ENCODE measurements at places on chromosomes 3 and 15.

- no peak for DNase-seq
These were observed 102.7 kb downstream of the TBC1D5 start for GRCh38 chr3:17639765-17640164.

GRCh38 chr3:25532431-25533162, 104.5 kb downstream of the RARB start:
- no peak for DNase-seq

DNA sequence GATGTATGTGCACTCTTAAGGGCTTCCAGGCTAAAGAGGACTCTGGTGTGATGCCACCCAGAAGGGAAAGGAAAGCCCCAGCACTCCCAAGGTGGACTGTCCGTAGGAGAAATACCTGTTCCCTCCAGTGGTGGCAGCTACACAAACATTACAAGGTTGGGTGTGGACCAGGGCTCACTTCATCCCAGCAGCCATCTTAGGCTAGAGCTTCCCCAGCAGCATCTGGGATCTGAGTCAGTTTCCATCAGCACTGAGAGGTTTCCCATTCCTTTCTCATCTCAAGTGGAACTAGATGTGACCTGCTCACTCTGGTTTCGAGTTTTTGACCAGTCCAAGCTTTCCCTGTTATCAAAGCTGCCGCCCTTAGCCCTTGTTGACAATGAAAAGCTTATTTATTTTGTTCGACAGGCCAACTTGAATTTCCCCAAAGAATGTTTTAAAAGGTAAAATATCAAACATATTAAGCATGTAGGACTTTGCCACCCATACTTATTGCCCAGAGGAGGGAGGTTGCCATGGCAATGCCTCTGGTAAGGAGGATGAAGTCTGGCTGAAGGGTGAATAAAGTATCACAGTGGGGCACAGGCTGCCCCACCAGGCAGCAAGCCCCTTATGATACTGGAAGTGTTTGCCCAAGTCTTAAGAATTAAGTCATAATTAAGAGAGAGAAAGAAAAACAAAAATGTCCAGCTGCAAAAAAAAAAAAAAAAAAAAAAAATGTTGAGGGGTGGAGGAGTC, 28.9 kb downstream of the CLDN18 start:
- no peak for DNase-seq

- DNase-seq, result no peak
These were observed 309.6 kb downstream of the TUSC7 start for GRCh38 chr3:117019082-117019713.

DNA sequence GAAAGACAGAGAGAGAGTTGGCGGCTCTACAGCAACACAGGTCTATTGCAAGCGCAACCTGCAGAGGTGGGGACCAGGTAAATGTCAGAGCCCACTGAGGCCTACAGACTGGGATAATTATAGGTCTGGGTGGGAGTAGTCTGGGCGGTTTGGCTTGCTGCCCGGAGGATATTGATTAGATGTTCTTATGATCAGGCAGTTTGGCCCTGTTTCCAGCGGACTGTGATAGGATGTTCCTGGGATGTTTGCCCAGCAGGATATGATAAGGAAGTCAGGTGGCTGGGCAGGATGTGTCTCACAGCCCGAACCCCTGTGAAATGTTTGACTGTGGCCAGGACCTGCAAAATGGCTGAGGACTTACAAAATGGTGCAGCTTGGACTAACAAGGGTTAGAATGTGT, 364.9 kb downstream of the NAALADL2 start:
- no peak for DNase-seq

- no peak for DNase-seq
These were observed 273.6 kb downstream of the THRB start for GRCh38 chr3:24220859-24221657.

GRCh38 chr3:134340982-134341365, 33.3 kb downstream of the AMOTL2 start:
- DNase-seq, result no peak

DNA sequence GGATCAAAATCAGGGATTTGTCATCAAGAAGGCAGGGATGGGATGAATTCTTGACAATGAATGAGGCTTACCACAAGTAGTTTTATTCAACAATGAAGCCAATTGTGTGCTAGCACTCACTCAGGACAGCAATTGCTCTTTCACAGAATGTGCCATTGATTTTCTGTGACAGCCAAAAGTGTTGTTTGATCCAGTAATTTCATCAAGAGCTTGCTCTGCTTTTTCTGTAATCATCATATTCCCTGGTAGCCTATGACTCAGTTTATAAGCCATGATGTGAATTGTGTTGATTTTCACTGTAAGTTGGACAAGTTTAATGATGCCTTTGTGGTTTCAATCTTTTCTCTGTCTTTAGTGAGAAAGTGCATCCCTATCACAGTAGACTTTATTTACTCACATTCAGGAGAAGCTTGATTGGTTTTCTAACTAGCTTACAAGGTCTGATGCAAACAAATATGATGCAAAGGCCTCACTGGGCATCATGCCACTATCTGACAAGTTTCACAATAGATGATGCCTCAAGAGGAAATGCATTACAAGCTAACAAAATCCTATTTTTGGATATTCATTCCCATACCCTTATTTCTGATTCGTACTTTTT, 13.6 kb upstream of the CSRNP1 start:
- DNase-seq, result no peak

DNA sequence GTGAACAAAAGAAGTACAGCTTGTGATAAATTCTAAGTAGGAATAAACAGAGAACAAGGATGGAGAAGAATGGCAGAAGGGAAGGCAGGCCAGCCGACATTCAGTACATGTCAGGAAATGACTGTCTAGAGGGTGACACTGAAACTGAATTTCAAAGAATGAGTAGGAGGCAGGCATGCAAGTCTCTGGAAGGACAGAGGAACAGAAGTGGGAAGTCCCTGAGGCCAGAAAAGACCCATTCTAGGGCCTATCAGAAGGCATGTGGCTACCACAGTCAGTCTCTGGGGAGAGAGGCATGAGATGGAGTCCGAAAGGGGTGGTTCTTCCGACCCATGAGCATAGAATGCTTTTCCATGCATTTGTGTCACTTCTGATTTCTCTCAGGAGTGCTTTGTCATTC, 243.5 kb upstream of the UBE2E2 start:
- no peak for DNase-seq
